GM04503 (cell line): ENCODE measurements at places on chromosomes 5 and 9.
A peak's percentile ranks its signal among the peaks of the same experiment; 100 is the strongest.

DNA sequence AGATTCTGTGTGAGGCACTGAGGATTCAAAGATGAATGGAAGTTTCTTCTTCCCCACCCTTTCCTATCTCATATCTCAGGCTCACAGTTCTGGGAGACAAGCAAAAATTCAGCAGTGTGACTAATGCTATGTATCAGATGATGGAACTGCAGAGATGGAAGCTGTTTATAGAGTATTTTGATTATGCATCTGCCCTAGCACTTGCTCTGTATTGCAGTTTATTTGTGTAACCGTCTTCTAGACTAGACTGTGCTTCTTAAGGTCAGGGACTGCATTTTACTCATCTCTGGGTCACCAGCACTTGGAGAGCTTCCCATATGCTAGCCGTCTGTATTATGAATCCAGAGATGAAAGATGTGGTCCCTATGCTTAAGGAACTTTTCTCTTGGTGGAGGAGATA is 12.6 kb downstream of the CAVIN4 start:
- DNase-seq = no peak

GRCh38 chr5:157607371-157608161 is 32.0 kb upstream of the ADAM19 start:
- peak; percentile 31 for DNase-seq

- DNase-seq = no peak
Observed at GRCh38 chr5:175610898-175611297, 47.0 kb upstream of the HRH2 start.

- DNase-seq = no peak
Observed at GRCh38 chr5:180302256-180302655, 10.4 kb upstream of the MAPK9 start.

- no peak for DNase-seq
Observed at GRCh38 chr5:74295676-74296075, 344.9 kb downstream of the ENC1 start.

DNA sequence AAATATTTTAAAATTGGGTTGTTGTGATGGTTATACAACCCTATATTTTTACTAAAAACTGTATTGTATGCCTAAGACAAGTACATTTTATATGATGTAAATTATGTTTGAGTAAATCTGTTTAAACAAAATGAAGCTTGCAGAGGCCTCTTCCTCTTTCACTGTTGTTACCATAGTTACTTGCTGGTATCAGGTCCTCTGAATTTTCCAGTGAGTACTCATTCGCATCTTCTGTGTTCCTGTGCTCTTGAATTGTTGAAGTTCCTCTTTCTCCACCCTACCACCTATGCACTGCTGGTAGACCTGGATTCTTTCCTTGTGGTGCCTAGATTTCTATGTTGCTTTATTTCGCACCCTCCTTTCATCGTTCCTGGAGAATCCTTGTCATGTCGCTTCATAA is 938.5 kb upstream of the ACO1 start:
- DNase-seq = no peak

DNA sequence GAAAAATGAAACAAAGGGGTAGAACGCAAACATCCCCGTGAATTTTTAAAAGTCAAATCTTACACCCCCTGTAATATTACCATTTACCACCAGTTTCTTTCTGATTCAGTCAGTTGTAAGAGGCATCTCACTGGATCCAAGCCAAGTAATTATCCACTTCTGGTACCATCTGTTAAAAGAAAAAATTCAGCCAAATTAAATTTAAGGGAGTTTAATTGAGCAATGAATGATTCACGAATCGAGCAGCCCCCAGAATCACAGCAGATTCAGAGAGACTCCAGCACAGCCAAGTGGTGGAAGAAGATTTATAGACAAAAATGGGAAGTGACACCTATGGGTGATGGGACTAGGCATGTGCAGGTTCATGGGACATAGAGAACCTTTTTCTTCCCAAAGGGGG is 29.9 kb upstream of the MTMR12 start:
- no peak for DNase-seq

DNA sequence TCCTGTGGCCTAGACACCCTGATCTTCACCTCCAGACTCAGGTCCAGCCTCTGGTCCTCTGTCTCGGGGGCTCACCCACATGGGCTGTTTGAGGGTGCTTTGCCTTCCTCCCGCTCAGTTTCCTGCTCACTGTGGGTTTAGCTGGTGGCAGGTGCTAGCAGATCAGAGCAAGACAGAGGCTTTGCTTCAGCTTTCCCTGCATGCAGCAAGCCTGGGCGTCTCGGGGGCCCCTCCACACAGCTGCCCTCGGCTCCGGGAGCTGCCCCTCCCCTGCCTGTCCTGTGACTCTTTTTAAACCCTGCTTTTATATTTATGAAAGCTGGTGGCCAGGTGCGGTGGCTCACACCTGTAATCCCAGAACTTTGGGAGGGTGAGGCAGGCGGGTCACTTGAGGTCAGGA is 14.6 kb downstream of the MRPL36 start:
- DNase-seq = no peak

DNA sequence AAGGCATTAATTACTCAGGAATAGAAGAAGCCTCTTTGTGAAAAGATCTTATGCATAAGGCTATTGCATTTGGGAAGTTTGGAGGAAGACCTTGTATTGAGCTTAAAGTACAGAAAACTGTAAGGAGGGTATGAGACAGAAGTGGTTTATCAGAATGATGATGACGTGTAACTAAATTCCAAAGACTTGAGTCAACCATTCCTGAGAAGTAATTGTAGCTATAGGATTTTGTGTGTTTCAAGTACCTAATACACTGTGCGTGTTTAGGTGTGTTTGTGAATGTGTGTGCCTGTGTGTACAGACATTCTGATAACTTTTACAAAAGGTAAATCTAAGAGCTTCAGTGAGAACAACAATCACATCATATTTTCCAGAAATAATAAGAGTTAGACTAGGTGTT is 46.5 kb upstream of the IRX2 start:
- no peak for DNase-seq

- no peak for DNase-seq
Observed at GRCh38 chr5:165035520-165035919, 1530.1 kb downstream of the MAT2B start.

- DNase-seq = no peak
Observed at GRCh38 chr5:73176250-73176649, 3.3 kb downstream of the TMEM174 start.

GRCh38 chr5:169289520-169289919 is 11.4 kb downstream of the SLIT3 start:
- no peak for DNase-seq

GRCh38 chr5:64690417-64691151 is at the start of gene SHISAL2B:
Gene SHISAL2B (plus strand): TSS chr5:64690503. CDS start chr5:64690624, 121 bp downstream.
- DNase-seq = no peak

DNA sequence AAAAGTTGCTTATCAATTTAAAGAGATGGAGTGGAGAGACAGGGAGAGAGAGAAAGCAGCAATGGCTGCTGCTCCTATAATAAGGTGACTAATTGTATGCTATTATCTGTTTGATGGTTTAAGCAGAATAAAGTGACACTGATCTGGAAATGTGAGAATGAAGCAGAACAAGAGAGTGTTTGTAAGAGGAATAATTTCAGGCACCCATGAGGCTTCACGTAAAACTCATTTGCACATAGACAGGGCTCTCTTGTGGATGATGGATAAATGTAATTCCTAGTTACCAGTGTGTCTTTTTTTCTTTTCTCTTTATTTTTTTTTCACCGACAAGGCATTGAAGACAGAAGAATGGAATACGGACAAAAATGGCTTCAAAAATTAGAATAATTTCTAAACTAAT is 228.8 kb upstream of the TYRP1 start:
- DNase-seq = no peak

- no peak for DNase-seq
Observed at GRCh38 chr9:13948037-13948436, 365.9 kb downstream of the NFIB start.

GRCh38 chr9:136975644-136976043 is 1.7 kb upstream of the PTGDS start:
- DNase-seq = no peak

- no peak for DNase-seq
Observed at GRCh38 chr9:80994892-80995291, 694.5 kb downstream of the TLE1 start.

DNA sequence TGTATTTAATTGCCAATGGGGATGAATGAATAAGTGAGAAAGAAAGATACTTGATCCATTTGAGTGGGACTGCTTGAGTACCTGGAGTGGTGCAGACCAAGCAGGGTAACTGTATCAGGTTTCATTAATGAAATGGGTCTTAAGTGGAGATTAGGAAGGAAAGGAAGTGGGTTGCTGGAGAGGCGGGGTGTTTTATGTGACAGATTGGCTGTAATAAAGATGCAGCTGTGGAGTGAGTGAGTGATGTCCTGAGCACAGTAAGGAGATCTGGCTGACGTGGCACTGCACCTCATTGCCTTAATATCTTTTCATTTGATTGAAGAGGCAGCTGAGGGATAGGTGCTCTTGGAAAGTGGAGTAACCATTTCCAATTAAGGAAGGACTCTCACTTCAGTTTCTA is 161.0 kb upstream of the CCDC152 start:
- no peak for DNase-seq

- no peak for DNase-seq
Observed at GRCh38 chr9:92439921-92440750, 15.9 kb upstream of the OMD start.

DNA sequence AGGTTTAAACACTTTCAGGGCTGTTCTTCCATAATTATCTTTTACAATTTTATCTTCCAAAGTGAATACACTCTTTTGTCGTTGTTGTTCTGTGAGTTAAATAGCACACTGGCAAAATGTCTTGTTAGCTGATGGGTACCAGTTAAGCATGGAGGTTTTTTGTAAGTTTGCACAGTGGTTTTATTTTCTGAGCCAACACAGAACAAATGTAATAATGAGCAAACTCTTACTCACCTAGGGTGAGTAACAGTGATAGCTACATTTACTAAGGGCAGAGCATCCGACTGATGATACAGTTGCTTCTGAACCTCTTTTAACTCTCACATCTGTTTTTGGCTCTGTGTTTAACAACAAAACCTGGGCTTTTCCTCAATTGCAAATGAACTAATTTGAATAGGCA is 103.2 kb downstream of the CTNND2 start:
- DNase-seq = no peak
